ENCODE measurements at places on chromosomes 4 and X. TPM values are rescaled to one million over a fixed set of nuclear protein-coding genes. Genes with fewer than 3 reads are reported as not detected.

Gene ZNF185
- 0.91 TPM for total RNA-seq

Gene EMCN
- not detected for total RNA-seq

Gene PWWP3B
- not detected for total RNA-seq

Gene MTMR8
- 4.5 TPM for total RNA-seq

Gene CPZ
- total RNA-seq, result not detected

Gene HS6ST2
- 0.14 TPM for total RNA-seq

Gene SPANXN3
- total RNA-seq, result not detected

Gene CLTRN
- not detected for total RNA-seq

Gene SLC39A8
- total RNA-seq, result 66.2 TPM

Gene OTUD6A
- not detected for total RNA-seq

Gene VCX3A
- total RNA-seq, result not detected

Gene CHIC1
- 3.3 TPM for total RNA-seq

Gene CYSLTR1
- 2.1 TPM for total RNA-seq

Gene ZCCHC4
- total RNA-seq, result 11.1 TPM

Gene PAGE1
- total RNA-seq, result not detected

Gene ERAS
- total RNA-seq, result not detected

Gene ARX
- not detected for total RNA-seq

Gene SHROOM2
- total RNA-seq, result not detected

Gene IBSP
- total RNA-seq, result not detected

Gene ODAPH
- 0.41 TPM for total RNA-seq

Gene ARAF
- total RNA-seq, result 61.5 TPM

Gene PABPC4L
- total RNA-seq, result not detected

Gene ARSD
- total RNA-seq, result 1.3 TPM

Gene SSX4B
- not detected for total RNA-seq

Gene ELF4
- total RNA-seq, result 36.2 TPM

Gene CXorf38
- 22.8 TPM for total RNA-seq

Gene UGT2B7
- not detected for total RNA-seq

Gene ASIC5
- total RNA-seq, result not detected

Gene UGT2B28
- total RNA-seq, result not detected

Gene TXK
- total RNA-seq, result 21.2 TPM

Gene NXF2B
- not detected for total RNA-seq

Gene NOX1
- total RNA-seq, result not detected

Gene UCP1
- not detected for total RNA-seq

Gene TCEAL6
- total RNA-seq, result not detected

Gene ELOVL6
- total RNA-seq, result 20.8 TPM

Gene DUX4
- total RNA-seq, result not detected

Gene SCML2
- total RNA-seq, result 2.6 TPM

Gene CPE
- total RNA-seq, result not detected

Gene PPM1K
- 76.8 TPM for total RNA-seq

Gene GPR34
- 1.3 TPM for total RNA-seq

Gene MEPE
- total RNA-seq, result not detected

Gene XK
- 0.09 TPM for total RNA-seq

Gene LDOC1
- 1.3 TPM for total RNA-seq

Gene AWAT2
- total RNA-seq, result not detected

Gene TMEM156
- 18.8 TPM for total RNA-seq

Gene MAGEC2
- total RNA-seq, result not detected

Gene GPC3
- total RNA-seq, result not detected

Gene F11
- not detected for total RNA-seq

Gene SOX3
- not detected for total RNA-seq

Measured in activated CD8-positive, alpha-beta memory T cell treated with anti-CD3 and anti-CD28 coated beads, Interleukin-2, amount 10 ng/mL, durations not matched to agents 7 days and 5 days (primary cell).